ENCODE measurements at places on chromosomes 6 and 20.

- no peak for DNase-seq
These were observed 580.1 kb downstream of the PTPRT start for GRCh38 chr20:42609618-42610017.

- DNase-seq, result no peak
These were observed 168.2 kb downstream of the GPX5 start for GRCh38 chr6:28693751-28694443.

- peak; percentile 1 for DNase-seq
These were observed 584.7 kb upstream of the SLC35B3 start for GRCh38 chr6:9020001-9020400.

DNA sequence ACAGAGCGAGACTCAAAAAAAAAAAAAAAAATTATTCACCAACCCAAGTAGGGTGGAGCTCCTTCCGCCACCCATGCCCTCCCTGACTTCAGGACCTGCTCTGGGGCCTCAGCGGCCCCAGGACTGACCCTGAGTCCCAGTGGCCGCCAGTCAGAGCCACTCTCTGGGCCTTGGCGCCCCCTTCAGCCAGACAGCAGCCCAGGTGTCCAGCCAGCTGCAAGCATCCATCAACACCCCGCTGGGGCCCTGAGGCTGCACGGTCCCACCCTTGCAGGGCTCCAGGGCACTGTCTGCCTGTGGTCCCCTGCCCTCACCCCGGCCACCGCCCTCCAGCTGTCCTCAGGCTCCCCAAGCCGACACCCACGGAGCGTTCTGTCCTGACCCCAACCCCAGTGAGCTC, 11.4 kb upstream of the KCNQ2 start:
- DNase-seq, result no peak

DNA sequence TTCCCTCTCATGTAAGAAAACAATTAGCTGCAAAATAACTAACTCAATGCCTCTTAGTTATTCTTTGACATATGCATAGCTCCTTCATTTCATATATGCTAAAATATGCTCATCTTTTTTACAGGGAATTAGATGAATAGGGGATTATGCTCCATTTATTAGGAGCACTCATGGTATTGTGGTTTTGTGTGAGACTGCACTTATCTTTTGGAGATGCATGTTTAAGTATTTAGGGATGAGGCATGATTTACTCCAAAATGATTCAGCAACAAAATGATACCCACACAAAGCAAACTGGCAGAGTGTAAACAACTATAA, 8.8 kb downstream of the BNIP5 start:
- DNase-seq, result no peak

GRCh38 chr6:68911811-68912210, 276.7 kb downstream of the ADGRB3 start:
- DNase-seq, result no peak

DNA sequence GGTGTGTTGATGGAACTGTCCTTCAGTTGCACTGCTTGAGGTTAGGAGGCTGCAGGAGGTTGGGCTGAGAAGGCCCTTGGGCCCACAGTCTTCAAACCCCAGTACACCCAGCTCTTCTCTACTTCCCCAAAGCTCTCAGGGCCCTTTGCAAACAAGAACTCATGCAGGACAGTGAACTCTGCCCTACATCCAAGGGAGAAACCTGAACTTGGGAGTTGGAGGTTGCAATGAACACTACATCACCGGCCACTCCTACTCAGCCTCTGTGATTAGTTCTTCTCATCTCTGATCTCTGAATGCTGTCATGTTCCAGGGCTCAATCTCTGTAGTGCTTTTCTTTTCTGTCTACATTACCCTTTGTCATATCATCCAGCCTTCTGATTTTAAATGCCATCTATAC, 148.5 kb upstream of the PDE7B start:
- no peak for DNase-seq

- DNase-seq, result peak; percentile 68
These were observed 4.1 kb downstream of the RBM38 start for GRCh38 chr20:57395111-57395966.

- DNase-seq, result peak; percentile 62
These were observed 32.8 kb upstream of the ZNFX1 start for GRCh38 chr20:49310705-49311104.

DNA sequence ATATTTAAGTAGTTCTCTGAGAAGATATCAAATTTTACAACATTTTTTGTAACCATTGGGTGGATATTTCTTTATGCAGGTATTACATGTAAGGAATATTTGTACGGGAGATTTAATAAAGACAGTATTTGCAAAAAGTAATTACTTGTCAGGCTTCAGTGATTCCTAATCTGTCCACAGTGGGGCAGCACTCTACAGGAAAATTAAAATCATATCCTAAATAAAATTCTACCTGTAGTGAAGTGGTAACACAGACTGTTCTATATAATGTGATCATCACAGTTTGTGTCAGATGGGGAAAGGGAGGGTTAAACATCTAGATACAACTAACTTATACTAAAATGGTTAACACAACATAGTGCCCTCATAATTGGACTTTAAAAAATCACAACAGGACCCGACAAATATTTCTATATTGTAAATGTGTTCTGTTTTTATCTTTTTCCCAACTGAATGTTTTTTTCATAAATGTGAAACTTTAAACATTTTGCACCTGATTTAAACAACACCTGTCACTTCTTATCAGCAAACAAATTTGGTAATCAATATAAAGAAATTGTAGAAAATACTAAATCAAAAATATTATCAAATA, 145.6 kb upstream of the MANEA start:
- DNase-seq, result peak; percentile 67

GRCh38 chr6:26594730-26595632, 1.8 kb upstream of the ABT1 start:
- peak; percentile 60 for DNase-seq

- no peak for DNase-seq
These were observed 338.0 kb upstream of the PTCHD4 start for GRCh38 chr6:48449002-48449401.

DNA sequence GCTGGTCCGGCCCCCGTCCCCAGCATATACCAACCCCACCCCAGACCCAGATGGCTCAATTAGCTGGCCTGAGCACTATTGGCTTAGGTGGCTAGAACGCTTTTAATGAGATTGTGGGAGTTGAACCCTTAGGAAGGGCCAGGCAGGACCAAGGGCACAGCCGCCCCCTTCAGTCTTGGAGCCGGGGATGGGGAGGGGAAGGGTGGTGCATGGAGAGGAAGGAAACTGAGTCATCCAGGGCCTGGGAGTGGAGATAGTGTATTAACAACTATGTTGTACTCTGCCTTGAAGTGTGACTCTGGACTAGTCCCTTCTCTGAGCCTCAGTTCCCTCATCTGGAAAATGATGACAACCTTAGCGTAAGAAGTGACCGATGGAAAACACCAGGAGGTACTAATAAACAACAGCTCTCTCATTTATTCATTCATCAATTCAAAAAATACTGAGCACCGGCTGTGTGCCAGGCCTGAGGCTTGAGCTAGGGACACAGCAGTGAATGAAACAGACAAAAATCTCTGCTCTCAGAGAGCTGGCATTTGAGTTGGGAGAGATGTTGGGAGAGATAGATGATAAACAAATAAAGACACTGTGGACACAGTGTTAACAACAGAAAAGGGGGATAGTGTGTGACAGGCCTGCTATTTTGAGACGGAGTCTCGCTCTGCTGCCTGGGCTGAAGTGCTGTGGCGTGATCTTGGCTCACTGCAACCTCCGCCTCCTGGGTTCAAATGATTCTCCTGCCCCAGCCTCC, 11.5 kb downstream of the PEDS1 start:
- DNase-seq, result no peak

- no peak for DNase-seq
These were observed 4.8 kb downstream of the GMNN start for GRCh38 chr6:24779416-24780016.

DNA sequence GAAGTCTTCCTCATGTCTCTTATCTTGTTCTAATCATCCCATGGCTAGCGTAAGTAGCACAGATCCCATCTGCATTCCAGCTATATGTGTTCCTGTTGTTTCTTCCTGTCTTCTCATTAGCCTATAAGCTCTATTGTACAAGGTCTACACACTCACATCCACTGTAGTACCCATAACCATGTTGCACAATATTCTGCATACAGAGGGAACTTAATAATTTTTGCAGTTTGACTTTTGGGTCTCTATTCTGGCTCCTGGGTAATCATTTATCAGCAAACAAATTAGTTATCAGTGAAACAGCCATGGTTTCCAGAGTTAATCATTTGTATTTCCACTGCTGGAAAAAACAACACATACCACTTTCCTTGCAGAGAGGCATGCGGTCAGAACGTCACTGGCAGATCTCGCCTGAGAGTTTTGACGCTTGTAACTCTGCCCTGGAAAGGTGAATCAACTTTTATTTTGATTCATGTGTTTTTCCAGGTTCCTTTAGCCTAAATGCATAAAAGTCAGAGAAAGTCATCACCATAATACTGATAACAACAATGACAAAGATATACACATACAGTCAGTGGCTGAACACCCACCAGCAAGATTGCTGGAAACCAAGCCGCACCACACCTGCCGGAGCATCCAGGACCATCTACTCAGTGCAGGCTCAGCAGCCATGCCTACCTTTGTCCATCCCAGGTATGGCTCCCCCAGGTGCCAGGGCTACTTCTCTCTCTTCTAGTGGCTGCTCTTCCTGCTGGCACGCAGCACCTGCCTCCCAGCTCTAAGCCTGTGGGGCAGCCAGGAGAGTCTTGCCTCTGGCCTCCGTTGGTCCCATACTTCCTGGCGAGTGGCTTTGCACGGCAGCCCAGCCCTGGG, 158.2 kb downstream of the QRSL1 start:
- no peak for DNase-seq

DNA sequence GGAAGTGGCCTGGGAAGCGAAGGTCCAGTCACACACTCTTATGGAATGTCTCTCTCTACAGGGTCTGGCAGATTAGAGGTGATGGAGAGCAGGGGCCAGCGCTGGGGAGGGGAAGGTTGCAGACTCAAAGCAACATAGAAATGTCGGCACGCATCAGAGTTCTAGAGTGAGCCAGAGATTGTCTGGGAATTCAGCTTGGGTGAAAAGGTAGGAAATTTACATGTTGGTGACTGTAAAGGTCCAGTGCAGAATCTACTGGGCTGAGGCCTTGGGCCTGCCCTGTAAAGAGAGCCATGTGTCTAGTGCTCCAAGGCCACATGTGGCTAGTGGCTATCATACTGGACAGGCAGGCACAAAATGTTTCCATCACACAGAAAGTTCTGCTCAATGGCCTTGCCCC, 80.8 kb downstream of the FOXA2 start:
- DNase-seq, result no peak

- DNase-seq, result no peak
These were observed 5.7 kb upstream of the PXDC1 start for GRCh38 chr6:3757241-3757641.

- DNase-seq, result no peak
These were observed 9.7 kb upstream of the BPIFB1 start for GRCh38 chr20:33273117-33273851.

DNA sequence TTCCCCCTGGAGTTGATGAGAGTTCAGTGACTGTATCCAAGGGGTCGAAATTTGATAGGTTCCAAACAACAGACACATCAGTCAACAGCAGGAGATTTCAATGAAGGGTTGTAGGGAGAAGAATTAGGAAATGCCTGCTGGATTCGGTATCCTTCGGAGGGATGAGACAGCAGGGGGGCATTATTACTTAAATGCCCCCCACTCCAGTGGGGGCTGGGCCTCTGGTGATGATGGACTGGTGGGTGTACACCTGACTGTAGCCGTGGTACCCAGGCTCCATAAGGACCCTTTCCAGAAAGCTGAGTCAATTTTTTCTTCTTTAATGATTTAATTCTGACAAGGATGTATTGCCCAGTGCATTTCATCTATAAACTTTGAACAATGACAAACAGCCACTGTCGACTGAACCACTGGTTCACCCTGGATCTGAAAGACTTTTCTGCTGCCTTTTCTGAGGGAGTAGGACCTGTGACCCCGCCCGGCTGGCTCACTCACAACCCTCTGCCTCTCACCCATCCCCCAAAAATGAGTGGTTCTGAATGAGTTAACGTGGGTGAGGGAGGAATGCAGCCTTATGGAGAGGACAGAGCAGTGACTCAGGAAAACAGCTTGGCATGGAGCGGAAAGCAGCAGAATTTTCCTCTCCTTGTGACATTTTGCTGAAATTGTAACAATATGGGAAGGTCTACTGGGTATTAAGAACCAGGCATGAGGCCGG, 41.0 kb downstream of the ZMYND8 start:
- DNase-seq, result peak; percentile 94

- DNase-seq, result no peak
These were observed 76.9 kb downstream of the CD83 start for GRCh38 chr6:14194483-14194882.
